ENCODE measurements at places on chromosomes 16 and 17.

GRCh38 chr17:68288375-68288774, 2.6 kb downstream of the SLC16A6 start:
- DNase-seq, result no peak

DNA sequence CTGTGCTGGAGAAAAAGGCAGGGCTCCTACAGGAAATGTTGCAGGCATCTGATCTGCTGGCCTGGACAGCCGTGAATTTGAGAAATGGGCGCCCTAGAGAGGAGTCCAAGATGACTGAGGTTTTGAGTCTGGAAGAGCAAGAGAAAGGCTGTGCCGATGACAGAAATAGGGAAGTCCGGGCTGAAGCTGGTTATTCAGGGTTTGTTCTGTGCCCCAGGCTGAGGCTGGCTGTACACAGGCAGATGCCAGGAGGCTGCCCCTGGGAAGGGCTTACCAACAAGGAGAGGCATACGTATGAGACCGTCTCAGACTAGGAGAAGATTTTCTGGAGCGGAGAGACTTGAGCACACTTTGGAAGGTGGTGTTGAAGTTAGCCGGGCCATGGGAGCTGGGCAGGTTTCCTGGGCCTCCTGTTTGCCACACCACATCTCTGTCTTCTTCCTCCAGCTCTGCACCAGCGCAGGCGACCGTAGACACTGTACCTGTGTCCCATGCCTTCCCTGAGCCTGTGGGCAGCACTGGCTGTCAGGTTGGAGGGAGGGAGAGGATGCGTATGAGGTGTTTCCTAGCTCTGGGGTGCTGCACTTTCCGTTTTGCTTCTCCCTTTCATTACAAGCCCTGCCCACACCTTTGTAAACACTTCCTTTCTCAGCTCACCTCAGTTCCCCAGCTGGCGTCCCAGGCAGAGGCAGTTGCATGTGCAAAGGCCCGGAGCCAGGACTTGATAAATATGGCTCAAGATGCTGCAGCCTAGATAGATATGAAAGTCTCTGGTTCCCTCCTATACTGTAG, 80.8 kb downstream of the SPECC1 start:
- no peak for DNase-seq

- DNase-seq, result no peak
Observed at GRCh38 chr16:54356391-54356790, 69.8 kb upstream of the IRX3 start.

DNA sequence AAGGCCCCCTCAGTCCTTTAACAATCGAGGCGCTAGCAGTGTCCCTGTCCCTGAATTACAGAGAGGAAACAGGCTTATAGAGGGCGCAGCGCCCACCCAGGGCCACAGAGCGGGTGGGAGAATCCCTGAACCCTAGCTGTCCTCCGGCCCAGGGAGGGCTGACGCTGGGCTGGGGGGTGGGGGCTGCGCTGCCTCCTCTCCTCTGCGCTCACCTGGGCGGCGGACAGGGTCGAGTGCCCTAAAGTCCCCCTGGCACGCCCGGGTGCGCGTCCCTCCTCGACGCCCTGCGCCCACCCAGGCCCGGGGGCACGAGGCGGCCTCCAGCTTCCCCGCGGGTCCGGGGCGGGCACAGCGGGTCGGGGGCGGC, 200.4 kb upstream of the N4BP1 start:
- DNase-seq, result no peak

DNA sequence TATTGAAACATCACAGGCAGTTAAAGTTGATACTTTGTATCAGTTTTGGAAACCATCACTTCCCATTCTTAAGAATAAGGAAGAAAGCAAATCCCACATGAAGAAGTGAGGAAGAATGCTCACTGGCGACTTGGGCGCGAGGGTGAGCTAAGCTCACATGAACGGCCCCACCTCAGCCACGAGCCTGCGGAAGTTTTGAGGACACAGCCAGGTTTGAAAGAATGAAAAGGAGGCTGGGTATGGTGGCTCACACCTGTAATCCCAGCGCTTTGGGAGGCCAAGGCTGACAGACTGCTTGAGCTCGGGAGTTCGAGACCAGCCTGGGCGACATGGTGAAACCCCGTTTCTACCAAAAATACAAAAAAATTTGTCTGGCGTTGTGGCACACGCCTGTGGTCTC, 110.3 kb upstream of the CHMP6 start:
- DNase-seq, result no peak

DNA sequence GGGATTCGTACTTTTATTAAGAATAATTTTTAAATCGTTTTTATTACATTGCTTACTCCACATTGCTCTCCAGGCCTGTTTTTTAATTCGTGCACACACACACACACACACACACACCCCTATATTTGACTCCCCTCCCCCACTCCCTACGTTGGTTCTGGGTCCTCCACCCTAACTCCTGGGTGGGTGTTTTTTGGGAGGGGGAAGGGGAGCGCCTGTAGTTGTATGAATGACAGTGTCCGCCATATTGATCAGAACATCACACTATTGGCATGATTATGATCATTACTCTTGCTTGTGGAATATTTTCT, 1.3 kb downstream of the GNAO1 start:
- no peak for DNase-seq

- DNase-seq, result no peak
Observed at GRCh38 chr16:73152386-73153125, 104.6 kb upstream of the ZFHX3 start.
